DND-41 (cell line): ENCODE measurements at places on chromosomes 7 and 10.

GRCh38 chr7:122123746-122124145, 20.3 kb downstream of the AASS start:
- H3K4me1 ChIP-seq: no peaks in the 10 kb centered on the region
- H3K36me3 ChIP-seq: no peaks in the 10 kb centered on the region
- DNase-seq: no peak

DNA sequence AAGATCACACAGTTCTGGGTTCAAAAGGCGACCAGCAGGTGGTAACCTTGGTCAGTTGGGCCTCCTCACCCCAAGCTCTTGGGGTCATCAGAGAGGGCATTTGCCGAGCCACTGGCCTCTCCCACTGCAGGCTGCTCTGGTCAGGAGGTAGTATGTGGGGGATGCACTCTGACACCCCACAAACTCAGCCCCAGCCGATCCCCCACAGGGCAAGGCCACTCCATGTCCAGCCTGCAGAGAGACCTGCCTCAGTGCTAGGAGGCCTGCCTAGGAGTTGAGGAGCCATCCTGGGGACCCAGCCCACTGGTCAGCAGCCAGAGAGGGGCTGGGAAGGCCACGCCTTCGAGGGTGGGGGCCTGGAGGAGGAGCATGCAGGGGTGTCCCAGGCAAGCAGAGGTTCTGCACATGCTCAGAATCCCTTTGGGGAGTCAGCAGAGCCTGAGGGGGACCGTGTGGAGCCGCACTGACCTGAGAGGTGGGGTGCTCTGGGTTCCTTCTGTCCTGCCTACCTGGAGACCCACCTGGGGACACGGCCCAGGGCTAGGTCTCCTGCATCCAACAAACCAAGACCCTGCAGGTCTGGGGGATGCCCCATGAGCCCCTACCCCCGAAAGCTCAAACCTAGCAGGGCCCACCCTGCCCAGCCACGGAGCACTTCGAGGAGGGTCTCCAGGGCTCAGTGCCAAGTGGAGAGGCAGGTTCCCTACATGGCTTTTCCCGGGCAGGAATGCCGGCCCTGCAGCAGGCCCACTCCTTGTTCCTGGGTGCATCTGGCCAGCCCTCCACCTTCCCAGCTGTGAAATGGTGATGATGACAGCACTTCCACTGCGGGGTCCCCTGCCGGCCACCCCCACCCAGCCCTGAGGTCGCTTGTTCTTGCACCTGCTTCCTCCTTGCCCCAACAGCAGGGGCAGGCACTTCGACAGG, 58.5 kb downstream of the RASGEF1A start:
- H3K4me1 ChIP-seq: no peaks in the 10 kb centered on the region
- no peak overlapping the region for H3K27ac ChIP-seq
- H3K4me3 ChIP-seq: no peak overlapping the region
- no peaks in the 10 kb centered on the region for H3K36me3 ChIP-seq
- no peaks in the 10 kb centered on the region for H3K27me3 ChIP-seq

DNA sequence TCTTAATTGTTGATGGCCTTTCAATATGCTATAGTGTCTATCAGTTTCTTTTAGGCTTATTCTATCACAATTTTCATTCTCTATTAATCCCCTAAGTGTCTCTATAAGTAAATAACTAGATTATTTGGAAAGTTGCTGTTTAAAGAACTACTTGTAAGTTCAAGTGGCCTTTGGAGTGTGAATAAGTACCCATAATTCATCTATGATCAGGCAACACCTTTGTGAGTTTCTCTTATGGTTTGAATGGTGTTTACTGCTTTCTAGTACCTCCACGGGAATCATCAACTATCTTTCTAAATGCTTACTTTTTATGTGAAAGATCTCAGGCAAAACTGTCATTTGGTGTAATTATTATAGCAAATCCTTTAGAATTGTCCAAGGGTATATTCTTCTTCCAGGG, 166.7 kb downstream of the POU6F2 start:
- H3K27me3 ChIP-seq: no peaks in the 10 kb centered on the region
- no peak for DNase-seq
- no peaks in the 10 kb centered on the region for H3K4me1 ChIP-seq
- no peak overlapping the region for H3K27ac ChIP-seq
- no peak overlapping the region for H3K4me3 ChIP-seq
- H3K36me3 ChIP-seq: no peaks in the 10 kb centered on the region

DNA sequence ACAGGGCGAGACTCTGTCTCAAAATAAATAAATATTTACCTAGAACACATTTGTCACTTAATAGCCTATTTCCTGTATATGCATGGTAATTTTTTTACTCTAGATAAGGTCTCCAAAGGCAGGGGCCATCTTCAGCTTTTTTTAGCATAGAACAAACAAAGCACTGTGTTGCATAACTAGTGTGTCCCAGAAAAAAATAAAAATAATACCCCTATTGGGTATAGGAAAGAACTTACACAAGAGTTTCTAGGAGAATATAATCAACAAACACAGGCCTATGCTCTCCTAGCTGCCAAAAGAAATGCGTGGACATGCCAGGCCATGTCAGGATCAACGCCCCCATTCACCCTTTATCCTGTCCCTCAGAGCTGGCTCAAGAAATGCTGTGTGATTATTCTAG, 103.6 kb downstream of the PARD3 start:
- no peaks in the 10 kb centered on the region for H3K27me3 ChIP-seq
- H3K4me3 ChIP-seq: no peak overlapping the region
- no peak for DNase-seq
- no peak overlapping the region for H3K27ac ChIP-seq
- H3K36me3 ChIP-seq: no peaks in the 10 kb centered on the region
- H3K4me1 ChIP-seq: no peaks in the 10 kb centered on the region

GRCh38 chr7:129074994-129075393, 20.1 kb upstream of the TNPO3 start:
- H3K4me3 ChIP-seq: no peak overlapping the region
- no peaks in the 10 kb centered on the region for H3K27me3 ChIP-seq
- no peak for DNase-seq
- no peaks in the 10 kb centered on the region for H3K4me1 ChIP-seq
- H3K36me3 ChIP-seq: no peaks in the 10 kb centered on the region

DNA sequence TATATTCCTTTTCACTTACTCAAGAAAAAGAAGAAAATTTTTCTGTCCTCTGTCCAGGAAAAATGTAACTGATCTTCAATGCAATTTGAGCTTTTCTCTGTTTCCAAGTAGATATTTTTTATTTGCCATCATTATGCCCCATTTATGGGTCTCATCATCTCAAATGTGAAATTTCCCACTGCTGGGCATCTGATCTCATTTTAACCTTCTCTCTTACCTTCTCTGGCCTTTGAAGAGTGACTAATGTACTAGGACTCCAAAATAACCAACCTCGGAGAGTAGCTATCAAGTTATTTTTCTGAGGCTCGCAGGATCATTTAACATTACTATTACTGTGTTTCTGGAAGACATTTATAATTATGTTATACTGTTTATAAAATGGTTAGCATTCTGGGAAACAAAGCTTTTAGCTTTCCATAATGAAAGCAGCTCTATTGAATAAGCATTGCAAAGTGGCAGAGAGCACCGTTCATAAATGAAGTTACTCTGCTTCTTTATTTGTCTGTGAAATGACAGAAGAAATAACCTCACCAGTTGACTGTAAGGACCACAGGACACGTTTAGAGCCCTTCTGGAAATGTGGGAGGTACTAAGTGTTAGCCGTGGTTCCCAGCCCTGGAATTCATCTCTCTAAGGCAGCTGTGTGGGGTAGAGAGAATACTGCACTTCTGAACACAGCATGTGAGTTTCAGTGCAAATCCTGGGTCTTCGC, 33.3 kb upstream of the NMT2 start:
- H3K4me3 ChIP-seq: no peak overlapping the region
- H3K27ac ChIP-seq: no peak overlapping the region
- H3K27me3 ChIP-seq: no peaks in the 10 kb centered on the region
- 0 out of 2 replicates have a peak, but pooled peaks cover under 1% of the 10 kb centered on the region for H3K4me1 ChIP-seq
- no peak for DNase-seq
- no peaks in the 10 kb centered on the region for H3K36me3 ChIP-seq

- no peaks in the 10 kb centered on the region for H3K27me3 ChIP-seq
- no peaks in the 10 kb centered on the region; the same call in 1 of the 2 replicates for H3K36me3 ChIP-seq
- no peak for DNase-seq
- H3K4me1 ChIP-seq: peaks cover 21% of the 10 kb centered on the region
These were observed 3.9 kb upstream of the ITGB1 start for GRCh38 chr10:32961895-32962369.

DNA sequence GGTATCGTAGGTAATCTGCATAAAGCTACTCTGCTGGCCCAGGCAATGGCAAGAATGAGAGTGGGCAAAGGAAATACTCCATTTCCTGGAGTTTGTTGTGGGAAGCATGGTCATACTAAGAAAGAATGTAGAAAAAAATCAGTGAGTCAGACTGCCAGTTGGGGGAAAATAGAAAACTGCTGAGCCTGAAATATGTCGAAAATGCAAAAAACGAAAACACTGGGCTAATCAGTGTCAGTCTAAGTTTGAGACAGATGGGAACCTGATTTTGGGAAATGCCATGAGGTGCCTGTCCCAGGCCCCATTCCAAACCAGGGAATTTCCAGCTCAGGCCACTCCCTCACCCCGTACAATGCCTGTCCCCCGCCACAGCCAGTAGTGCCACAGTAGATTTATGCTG, 150.0 kb downstream of the ZNF33B start:
- no peaks in the 10 kb centered on the region for H3K27me3 ChIP-seq
- H3K4me1 ChIP-seq: no peaks in the 10 kb centered on the region

- no peaks in the 10 kb centered on the region for H3K4me1 ChIP-seq
- H3K4me3 ChIP-seq: no peak overlapping the region
- H3K36me3 ChIP-seq: no peaks in the 10 kb centered on the region
- no peaks in the 10 kb centered on the region for H3K27me3 ChIP-seq
These were observed 163.3 kb downstream of the JCAD start for GRCh38 chr10:29896053-29896452.

DNA sequence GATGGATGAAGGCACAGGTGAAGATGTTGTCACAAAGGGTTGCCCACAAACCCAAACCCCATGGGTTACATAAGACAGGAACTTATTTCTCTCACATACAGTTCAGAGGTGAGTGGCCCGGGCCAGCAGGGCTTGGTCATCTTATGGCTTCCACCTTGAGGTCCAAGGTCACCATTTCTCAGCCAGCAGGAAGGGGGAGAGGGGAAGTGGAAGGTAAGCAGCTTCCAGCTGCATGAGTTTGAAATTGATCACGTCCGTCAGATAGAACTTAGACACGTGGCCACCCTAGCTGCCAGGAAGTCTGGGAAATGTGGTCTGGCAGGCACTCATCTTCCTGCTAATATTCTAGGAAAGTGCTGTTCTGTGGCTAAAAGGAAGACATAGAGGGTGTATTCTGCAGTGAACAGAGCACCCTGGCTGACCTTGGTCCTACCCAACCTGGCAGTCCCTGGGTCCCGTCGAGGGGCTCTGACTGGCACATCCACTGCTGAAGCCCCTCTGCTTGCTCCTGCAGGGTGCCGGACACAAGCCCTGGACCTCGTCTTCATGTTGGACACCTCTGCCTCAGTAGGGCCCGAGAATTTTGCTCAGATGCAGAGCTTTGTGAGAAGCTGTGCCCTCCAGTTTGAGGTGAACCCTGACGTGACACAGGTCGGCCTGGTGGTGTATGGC, 49.5 kb downstream of the VWA2 start:
- H3K27ac ChIP-seq: no peak overlapping the region
- H3K36me3 ChIP-seq: no peaks in the 10 kb centered on the region
- H3K4me3 ChIP-seq: no peak overlapping the region
- H3K27me3 ChIP-seq: no peaks in the 10 kb centered on the region

DNA sequence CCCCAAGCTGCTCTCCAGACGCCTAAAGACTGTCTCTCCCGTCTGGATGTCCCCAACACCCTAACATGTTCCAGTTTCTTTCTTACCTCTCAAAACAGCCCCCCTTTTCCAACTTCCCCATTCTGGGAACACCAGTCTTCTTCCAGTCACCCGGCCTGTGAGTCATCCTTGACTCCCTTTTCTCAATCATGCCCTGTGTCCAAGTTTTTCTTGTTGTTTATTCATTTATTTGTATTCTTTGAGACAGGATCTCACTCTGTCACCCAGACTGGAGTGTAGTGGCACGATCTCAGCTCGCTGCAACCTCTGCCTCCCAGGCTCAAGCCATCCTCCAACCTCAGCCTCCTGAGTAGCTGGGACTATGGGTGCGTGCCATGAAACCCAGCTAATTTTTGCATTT, 15.6 kb downstream of the SNX10 start:
- H3K27me3 ChIP-seq: no peaks in the 10 kb centered on the region
- no peaks in the 10 kb centered on the region for H3K36me3 ChIP-seq
- no peaks in the 10 kb centered on the region for H3K4me1 ChIP-seq
- no peak overlapping the region for H3K4me3 ChIP-seq
- no peak for DNase-seq
